OCI-LY7 (cell line): ENCODE measurements at places on chromosomes 6 and 20. TPM values are rescaled to one million over a fixed set of nuclear protein-coding genes. Genes with fewer than 3 reads are reported as not detected.

The KCNB1 gene
- 0.07 TPM in 1 of 2 replicates, not detected in the other for total RNA-seq

The DAAM2 gene
- total RNA-seq, result 0.41 and 1.1 TPM in 2 replicates

The RAET1L gene
- not detected in 2 replicates for total RNA-seq

The LY6G5B gene
- total RNA-seq, result 28.7 and 32.0 TPM in 2 replicates

The ACAT2 gene
- total RNA-seq, result 90.1 and 110 TPM in 2 replicates

The CYB5R4 gene
- 33.1 and 34.8 TPM in 2 replicates for total RNA-seq

The BTN1A1 gene
- total RNA-seq, result 1.0 and 1.1 TPM in 2 replicates

The EZR gene
- total RNA-seq, result 415 and 440 TPM in 2 replicates

The EBF4 gene
- total RNA-seq, result 2.6 and 4.4 TPM in 2 replicates
